Fibroblast of skin of left quadriceps (primary cell): ENCODE measurements at places on chromosomes 7 and 10.

DNA sequence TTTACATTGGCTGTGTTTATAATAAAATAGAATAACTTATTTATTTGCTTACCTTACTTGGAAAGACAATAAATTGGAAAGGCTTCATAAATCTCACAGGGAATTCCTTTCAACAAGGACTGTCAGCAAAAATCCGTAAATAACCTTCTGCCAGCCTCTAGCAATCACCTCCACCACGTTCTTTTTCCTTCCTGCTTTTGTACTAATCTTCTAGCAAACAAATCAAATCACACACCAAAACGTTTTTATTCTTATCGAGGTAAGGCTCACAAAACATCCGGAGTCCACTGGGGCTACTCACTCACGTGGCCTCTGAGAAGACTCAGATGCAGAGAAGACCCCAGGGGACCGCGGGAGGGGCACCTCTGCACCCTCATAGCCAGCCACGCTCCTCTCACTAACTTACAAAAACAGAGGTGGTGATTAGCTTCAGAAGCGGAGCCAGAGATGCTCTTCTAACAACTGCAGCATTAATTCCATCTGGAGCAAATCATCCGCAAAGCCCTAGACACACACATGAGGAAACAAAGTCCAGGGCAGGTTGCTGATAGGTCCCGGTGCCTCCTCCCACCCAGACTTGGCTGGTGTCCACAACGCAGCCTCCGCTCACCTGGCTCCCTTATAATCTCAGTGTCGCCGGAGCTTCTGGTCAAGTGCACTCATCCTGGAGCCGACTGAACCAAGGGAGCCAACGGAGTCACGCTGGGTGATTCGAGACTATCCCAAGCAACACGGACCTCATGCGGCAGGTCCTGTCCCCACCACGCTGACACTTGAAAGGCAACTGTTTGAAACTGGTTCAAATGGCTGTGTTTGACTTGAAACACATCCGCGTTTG, 22.5 kb downstream of the CTBP2 start:
- DNase-seq = no peak

- no peak for DNase-seq
Measured at GRCh38 chr7:26049081-26049480, 102.9 kb upstream of the NFE2L3 start.

DNA sequence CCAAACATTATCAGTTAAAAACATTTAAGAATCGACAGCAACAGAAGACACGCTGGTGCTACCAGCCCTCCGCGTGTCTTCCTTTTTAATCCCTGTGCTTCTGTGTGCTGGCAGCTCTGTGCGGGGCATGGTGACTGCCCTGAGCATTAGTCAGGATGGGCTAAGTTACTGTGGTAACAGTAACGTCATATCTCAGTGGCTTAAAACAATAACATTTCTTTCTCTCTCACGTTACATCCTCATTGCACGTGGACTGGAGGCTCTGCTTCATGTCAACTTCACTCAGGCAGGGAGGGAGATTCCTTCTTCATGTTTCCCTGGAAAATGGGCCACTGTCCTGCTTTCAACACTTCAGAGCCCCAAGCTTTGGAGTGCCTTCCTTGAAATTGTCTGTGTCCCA, 378.5 kb downstream of the CCSER2 start:
- DNase-seq = no peak

DNA sequence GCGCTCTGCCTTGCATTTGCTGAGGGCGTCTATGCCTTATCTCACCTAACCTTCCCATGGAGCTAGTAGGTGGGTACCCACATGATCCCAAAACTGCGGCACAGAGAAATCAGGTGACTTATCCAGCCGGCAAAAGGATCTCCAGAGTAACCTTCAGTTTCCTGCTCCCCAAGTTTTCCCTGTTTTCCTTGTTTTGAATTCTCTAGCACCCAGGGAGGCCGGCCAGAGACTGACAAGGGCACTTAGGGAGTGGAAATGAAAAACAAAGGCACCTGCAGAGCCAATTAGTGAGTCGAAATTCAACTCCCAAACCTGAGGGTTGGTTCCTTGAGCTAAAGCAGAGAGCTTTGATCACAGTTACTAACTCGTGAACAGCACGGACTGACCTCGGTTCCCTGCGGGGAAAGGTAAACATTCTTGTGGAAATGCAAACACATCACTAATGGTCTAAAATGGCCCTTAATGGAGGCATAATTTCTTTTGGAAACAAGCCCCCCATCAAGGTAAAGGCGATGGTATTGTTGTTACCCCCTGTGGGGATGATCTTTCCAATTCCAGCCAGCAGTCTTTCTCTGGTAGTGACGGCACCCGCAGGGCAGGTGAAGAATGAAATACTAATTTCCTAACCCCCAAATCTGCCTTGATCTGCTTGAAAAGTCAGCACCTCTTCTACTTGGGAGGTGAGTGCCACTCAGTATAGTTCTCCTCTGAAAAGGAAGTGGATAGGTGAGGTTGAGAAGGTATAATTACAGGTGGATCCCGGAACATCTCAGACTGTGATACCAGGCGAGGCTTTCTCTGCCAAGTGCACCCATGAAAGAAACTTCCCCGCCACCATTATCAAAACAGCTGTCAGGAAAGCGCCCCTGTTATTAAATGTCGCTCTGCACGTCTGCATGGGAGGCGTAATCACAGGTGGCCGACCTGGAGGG, 365.6 kb upstream of the AUTS2 start:
- DNase-seq = no peak
